Fibroblast of skin of abdomen (primary cell): ENCODE measurements at places on chromosomes 12 and 14.
A peak's percentile ranks its signal among the peaks of the same experiment; 100 is the strongest.

GRCh38 chr12:122545855-122546254 lies 18.8 kb downstream of the KNTC1 start:
- DNase-seq, result no peak

- peak; percentile 62 for DNase-seq
Measured at GRCh38 chr12:107449891-107450290, 235.7 kb upstream of the PWP1 start.

DNA sequence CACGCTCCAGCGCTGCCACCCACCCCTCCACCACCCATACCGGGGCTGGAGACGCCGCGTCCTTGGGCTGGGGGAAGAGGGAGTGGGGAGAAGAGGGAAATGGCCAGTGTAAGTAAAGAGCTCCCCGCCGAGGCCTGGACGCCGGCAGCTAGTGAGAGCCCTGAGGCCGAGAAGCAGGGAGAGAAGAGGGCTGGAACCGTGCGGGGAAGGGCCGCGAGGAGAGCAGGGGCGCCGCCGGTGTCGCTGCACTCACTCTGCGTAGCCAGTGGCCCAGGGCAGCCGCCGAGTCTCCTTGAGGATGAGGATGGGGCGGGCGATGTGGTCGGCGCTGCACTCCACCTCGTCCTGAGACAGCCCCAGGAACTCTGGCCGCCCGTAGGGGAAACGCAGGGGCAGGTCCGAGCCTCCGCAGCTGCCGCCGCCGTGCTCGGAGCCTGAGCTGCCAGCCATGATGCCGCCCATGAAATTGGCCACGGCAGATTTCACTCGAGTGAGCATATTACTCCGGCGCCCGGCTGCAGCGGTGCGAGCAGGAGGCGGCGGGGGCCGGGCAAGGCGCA lies 631 bp downstream of the PPM1H start:
- peak; percentile 9 for DNase-seq

- DNase-seq, result peak; percentile 89
Measured at GRCh38 chr14:33679461-33680225, 271.2 kb downstream of the EGLN3 start.

GRCh38 chr12:132560614-132561426 lies 49.6 kb downstream of the LRCOL1 start:
- peak; percentile 62 for DNase-seq

DNA sequence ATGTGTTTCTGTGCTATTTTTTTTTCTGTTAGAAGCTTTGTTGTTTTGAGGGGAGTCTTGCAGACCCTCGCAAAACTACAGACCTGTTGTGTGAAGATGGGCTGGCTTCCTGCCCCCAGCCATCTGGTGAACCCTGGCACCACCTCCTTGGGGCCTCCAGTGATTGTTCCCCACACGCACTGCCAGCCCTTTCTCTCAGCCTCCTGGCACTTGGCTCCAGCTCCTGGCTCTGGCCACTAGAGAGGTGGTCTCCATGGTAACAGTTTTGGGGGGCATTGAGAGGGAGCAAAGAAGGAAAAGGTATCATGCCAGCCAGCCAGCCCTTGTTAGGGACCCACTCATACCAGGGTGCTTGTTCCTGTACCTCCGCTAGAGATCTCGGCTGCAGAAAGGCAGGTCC lies 176.4 kb upstream of the RPH3A start:
- no peak for DNase-seq

DNA sequence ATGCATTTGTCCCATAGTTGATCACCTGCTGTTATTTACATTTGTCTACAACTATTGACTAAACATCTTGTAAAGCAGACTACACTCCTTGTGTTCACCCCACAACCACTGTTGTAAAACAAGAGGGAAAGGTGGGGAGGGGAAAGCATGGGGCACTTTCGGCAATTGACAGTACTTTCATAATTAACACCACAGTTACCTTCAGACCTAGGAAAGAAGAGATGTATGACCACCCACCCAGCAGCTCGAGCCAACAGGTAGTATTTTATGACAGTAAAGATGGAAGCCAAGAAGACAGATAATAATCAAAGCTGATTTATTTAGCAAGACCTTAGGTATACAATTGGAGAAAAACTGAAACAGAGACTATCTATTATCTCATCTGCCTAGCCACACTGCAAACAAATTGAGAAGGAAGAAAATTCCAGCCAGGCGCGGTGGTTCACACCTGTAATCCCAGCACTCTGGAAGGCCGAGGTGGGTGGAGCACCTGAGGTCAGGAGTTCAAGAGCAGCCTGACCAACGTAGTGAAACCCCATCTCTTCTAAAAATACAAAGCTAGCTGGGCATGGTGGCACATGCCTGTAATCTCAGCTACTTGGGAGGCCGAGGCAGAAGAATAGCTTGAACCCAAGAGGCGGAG lies 11.2 kb downstream of the HECTD4 start:
- no peak for DNase-seq

DNA sequence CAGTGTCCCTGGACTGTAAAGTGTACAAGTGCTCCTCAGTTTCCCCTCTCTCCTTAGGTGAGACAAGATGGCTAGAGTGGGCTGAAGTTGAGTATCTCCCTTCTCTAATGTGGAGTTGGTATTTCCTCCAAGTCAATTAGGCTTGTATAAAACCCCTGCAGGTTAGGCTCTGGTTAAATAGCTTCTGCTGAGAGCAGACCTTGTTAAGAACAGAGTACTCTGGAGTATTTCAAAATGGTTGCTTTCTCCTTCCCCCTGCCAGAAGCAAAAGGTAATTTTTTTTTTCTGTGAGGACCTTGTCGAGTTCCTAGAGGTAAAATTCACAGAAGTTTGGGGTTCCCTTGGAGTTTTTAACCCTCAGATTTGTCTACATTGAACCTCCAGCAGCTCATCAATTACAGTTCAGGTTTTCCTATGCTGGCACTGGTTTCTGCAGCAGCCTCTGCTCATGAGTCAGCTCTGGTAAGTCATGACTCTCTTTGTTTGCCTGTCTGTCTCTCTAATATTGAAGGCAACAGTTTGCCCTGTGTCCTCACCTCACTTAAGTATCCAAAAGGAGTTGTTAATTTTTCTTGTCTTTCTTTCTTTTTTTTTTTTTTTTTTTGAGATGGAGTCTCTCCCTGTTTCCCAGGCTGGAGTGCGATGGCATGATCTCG lies 27.8 kb upstream of the GLIPR1 start:
- DNase-seq, result peak; percentile 58

DNA sequence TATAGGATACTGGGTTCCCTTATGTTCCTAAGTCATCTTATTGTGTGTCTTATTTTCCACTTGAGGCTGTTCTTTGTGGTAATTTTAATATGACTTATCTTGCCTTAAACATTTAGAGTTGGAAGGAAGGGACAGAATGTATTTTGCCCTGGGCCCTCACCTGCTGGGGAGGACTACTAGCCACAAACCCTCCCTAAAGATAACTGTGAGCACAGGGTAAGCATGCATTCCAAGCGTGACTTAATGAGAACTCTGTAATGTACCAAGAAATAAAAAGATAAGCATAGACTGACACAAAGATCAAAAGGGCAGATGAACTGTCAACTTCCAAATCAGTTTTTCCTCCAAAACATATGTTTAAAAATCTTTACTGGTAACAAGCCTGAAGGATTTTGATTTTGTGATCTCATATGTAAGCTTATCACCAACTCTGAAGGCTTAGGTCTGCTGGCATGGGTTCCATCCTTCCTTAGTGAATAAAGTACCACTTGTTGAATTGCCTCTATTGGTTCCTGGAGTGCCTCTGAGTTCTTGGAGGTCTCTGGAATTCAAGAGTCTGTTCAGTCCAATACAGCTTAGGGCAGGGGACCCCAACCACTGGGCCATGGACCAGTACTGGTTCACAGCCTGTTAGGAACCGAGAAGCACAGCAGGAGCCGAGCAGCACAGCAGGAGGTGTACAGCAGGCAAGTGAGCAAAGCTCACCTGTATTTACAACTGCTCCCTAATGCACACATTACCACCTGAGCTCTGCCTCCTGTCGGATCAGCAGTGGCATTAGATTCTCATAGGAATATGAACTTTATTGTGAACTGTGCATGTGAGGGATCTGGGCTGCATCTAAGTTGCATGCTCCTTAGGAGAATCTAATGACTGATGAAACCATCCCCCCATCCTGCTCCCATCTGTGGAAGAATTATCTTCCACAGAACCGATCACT lies 29.8 kb upstream of the NFYB start:
- no peak for DNase-seq

DNA sequence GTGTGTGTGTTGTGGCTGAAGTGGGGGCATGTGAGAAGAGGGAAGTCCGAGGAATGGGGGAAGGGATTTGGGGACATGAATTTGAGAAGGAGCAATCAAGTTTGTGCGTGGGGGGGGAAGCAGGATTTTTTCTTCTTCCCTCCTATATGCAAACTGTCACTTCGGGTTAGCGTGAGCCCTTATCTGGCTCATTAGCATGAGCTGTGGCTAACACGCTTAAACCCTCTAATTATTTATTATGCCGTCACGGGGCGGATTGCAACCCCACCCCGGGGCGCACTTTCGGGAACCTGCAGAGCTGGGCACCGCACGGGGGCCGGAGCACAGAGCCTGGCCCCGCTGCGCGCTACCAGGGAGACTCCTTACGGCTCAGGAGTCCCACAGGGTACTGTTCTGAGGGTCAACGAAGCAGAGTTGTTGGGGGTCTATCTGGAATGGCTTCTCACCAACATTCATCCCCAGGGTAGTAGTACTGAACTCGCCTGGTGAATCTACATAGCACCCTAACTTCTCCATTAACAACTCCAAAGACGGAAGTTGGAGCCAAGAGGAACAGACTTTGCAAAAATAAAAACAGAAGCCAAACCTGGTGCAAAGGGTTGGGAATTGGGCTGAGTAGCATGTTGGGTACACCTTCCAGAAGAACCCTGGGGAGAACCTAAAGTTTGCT lies 6.4 kb upstream of the ASCL1 start:
- DNase-seq, result no peak

- no peak for DNase-seq
Measured at GRCh38 chr14:101134161-101134631, 230.7 kb upstream of the RTL1 start.

GRCh38 chr12:14896521-14897169 lies 11.0 kb upstream of the MGP start:
- peak; percentile 73 for DNase-seq

- DNase-seq, result peak; percentile 83
Measured at GRCh38 chr12:114342656-114343055, 63.3 kb downstream of the TBX5 start.

DNA sequence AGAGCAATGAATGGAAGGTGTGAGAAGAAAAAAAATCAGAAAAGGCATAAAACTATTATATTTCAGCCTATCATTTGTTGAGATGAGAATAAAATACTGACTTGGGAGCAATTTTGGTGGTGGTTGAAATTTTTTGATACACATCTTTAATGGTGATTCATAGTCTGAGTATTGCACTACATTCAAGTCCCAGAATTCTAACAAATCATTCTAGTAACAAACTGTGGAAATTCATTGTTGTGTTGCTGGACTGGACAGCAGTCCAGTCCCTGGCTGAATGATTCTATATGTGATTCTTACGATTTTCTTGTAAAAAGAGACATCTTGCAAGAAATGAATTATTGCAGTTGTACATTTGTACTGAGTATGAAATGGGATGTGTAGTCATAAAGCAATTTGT lies 268.6 kb downstream of the TRHDE start:
- DNase-seq, result peak; percentile 82

- peak; percentile 41 for DNase-seq
Measured at GRCh38 chr12:51827925-51828818, 20.3 kb downstream of the FIGNL2 start.

- DNase-seq, result peak; percentile 87
Measured at GRCh38 chr12:5083955-5084849, 40.5 kb downstream of the KCNA5 start.
